ENCODE measurements at places on chromosomes 16 and 17.

- DNase-seq: no peak
Measured at GRCh38 chr17:58331815-58332777, 3.5 kb upstream of the TSPOAP1 start.

DNA sequence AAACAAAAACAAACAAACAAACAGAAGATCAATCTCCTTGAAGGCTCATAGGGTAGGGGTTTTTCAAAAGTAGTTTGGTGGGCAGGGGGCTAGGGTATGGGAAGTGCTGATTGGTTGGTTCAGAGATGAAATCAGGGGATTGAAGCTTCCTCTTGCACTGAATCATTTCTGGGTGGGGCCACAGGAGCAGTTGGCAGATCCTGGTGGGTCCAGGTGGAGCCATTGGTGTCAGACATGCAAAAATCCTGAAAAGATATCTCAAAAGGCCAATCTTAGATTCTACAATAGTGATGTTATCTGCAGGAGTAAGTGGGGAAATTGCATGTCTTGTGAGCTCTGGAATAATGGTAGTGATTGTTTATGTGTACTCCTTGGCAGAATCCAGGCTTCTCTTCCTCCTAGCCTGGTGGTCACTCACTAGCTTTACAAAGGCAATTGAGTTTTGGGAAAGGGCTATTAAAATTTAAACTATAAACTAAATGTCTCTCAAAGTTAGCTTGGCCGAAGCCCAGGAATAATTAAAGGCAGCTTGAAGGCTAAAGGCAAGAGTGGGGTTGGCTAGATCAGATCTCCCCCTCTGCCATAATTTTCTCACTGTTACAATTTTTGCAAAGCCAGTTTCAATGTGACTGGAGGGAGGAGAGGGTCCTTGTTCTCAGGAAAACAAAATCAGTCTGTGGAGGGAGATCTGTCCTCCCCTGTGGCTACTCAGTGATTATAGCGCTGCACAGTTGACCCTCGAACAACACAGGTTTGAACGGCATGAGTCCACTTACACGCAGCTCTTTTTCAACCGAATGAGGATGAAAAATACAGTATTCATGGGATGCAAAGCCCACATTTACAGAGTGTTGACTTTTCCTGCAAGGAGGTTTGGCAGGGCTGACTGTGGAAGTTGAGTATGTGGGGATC lies 45.2 kb downstream of the RNF112 start:
- DNase-seq: no peak

- DNase-seq: peak; percentile 96
Measured at GRCh38 chr17:55238179-55238930, 26.4 kb upstream of the HLF start.

DNA sequence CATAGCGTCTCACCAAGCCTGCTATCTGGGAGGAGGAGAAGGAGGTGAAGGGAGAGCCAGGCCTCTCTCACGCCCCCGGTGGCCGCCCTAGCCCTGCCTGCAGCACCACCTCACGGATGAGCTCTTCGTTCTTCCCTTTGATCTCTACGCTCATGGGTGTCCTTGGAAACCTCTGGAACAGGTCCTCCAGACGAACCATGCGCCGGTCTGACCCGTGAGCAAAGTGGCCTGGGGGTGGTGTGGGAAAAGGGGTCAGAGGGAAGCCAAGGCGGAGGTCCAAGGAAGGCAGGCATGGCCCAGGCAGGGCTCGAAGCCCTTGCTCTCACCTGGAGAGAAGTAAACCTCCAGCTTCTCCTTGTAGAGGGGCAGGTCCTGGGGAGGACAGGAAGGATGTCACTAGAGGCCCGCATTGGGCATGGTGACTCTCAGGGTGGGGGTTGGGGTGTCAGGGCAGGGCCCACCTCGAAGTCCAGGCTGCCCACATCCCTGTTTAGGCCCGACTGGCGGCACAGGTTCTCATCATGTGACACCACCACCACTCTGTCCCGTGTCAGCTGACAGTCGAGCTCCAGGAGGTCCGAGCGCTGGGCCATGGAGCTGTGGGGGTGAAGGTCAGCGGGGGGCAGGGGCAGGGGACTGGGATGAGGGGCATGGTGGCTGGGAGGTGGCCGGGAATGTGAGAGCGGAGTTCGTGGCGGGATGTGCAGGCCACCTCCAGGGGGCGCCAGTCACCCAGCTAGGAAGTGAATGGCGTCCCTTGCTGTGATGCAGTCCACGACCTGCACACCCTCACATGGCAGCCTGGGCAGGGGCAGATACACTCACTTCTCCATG lies 923 bp downstream of the GDPD3 start:
- peak; percentile 60 for DNase-seq
